ENCODE measurements at places on chromosomes 2 and 18. TPM values are rescaled to one million over a fixed set of nuclear protein-coding genes. Genes with fewer than 3 reads are reported as not detected.

Gene GAL3ST2
- not detected for polyA plus RNA-seq

Gene IL36RN
- 3.9 TPM for polyA plus RNA-seq

Gene ITGB6
- 174 TPM for polyA plus RNA-seq

Gene GPC1
- 46.6 TPM for polyA plus RNA-seq

Gene CYTIP
- not detected for polyA plus RNA-seq

Gene SNED1
- polyA plus RNA-seq: 0.12 TPM

Gene SGPP2
- 2.6 TPM for polyA plus RNA-seq

Gene IL1R1
- polyA plus RNA-seq: 6.9 TPM

Gene LYG2
- 0.24 TPM for polyA plus RNA-seq

Gene FABP1
- polyA plus RNA-seq: not detected

Gene NAGK
- 82.9 TPM for polyA plus RNA-seq

Gene LIPG
- polyA plus RNA-seq: 200 TPM

Gene CYBRD1
- 72.7 TPM for polyA plus RNA-seq

Gene ASIC4
- polyA plus RNA-seq: not detected

Gene PSD4
- polyA plus RNA-seq: 10.4 TPM

Gene TLX2
- not detected for polyA plus RNA-seq

Gene SNTG2
- polyA plus RNA-seq: not detected

Gene PLCD4
- 15.3 TPM for polyA plus RNA-seq

Gene SDC1
- 1,057 TPM for polyA plus RNA-seq

Gene CIB4
- not detected for polyA plus RNA-seq

Gene NAT8
- polyA plus RNA-seq: not detected

Gene MOGAT1
- polyA plus RNA-seq: not detected

Gene EN1
- polyA plus RNA-seq: 0.24 TPM

Gene HOXD3
- not detected for polyA plus RNA-seq

Gene SULT1C4
- not detected for polyA plus RNA-seq

Gene MLPH
- polyA plus RNA-seq: 1.0 TPM

Gene C2orf78
- polyA plus RNA-seq: not detected

Gene ACVR1
- 25.5 TPM for polyA plus RNA-seq

Gene TRIB2
- polyA plus RNA-seq: 8.8 TPM

Gene ABCG5
- polyA plus RNA-seq: not detected

Gene ARHGAP25
- polyA plus RNA-seq: 25.3 TPM

Gene ALPG
- polyA plus RNA-seq: not detected

Gene C2orf76
- 5.9 TPM for polyA plus RNA-seq

Gene GNLY
- not detected for polyA plus RNA-seq

Gene MREG
- 27.0 TPM for polyA plus RNA-seq

Gene GKN1
- polyA plus RNA-seq: 0.49 TPM

Gene NEUROD1
- polyA plus RNA-seq: not detected

Gene FSIP2
- 0.38 TPM for polyA plus RNA-seq

Measured in keratinocyte (primary cell).